Activated T-cell treated with anti-CD3 and anti-CD28 coated beads for 48 hours (primary cell): ENCODE measurements at places on chromosomes 12 and 14.

DNA sequence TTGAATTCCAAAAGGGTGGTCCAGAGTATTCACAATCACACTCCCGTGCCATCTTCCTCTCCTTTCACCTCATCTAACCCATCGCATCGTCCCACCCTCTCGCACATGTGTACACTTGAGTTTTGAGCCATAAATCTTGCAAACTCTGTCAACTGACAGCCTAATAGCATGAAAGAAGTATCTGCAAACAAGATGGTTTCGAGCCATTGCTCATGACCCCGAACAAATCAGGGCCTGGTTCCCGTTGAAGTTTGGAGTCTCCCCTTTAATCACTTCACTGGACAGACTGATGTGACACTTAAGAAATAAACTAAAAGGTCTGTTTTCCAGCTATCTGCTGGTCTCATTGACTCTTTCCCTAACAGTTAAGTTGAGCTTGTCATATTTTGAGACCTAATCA, 223.6 kb upstream of the SOX5 start:
- no peak for DNase-seq

DNA sequence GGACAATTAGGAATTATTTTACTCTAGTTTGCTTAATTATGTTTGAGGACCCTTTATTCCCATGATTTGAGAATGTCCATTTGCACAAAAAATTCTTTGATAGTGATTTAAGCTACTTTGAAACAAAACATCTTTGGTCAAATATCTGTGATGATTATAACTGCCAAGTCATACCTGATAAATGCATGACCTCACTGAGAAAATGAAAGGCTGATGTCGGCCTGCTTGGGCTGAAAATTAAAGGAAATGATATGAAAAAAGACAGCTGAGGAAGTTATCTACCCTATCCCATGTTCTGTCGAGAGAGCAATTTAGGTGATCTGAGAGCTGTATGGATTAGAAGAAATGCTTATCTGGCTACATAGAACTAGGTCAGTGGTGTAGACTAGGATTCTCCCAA, 43.6 kb downstream of the ATL1 start:
- DNase-seq: no peak

- DNase-seq: no peak
Observed at GRCh38 chr12:127636882-127637281, 630.1 kb upstream of the TMEM132C start.

DNA sequence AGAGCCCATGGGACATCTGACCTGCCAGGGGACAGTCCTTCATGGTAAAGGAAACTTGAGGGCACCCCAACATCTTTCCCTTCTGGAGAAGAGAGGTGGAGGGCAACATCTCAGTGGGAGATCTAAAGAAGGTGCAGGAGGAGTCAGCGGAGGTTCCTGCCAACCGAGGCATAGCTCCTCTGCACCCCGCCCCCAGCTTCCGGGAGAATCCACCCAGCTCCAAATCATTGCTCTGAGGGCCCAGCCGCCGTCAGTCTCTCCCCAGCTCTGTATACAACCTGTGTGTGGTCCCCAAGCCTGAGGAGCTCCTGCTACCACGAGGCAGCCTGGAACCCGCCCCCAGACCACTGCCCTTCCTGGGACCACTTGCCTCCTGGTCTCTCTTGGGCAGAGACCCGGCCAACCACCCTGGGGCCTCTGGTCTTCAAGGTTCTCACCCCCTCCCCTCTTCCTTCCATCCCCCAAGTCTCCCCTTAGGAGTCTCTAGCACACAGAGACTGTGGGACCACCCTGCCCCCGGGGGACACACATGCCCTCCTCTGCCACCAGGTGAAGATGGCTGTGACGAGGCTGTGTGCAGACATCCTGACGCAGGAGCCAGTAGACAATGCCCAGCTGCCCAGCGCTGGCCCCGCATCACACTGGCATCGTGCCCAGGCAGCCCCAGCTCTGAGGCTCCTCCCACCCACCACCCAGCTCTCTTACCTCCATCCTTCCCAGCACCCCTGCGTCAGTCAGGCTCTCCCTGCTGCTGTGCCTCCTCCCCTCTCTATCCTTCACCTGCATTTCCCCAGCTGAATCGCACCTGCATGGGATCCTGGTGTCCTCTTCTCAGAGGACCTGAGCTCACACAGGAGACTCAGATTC, 13.0 kb upstream of the NUDT14 start:
- DNase-seq: no peak

DNA sequence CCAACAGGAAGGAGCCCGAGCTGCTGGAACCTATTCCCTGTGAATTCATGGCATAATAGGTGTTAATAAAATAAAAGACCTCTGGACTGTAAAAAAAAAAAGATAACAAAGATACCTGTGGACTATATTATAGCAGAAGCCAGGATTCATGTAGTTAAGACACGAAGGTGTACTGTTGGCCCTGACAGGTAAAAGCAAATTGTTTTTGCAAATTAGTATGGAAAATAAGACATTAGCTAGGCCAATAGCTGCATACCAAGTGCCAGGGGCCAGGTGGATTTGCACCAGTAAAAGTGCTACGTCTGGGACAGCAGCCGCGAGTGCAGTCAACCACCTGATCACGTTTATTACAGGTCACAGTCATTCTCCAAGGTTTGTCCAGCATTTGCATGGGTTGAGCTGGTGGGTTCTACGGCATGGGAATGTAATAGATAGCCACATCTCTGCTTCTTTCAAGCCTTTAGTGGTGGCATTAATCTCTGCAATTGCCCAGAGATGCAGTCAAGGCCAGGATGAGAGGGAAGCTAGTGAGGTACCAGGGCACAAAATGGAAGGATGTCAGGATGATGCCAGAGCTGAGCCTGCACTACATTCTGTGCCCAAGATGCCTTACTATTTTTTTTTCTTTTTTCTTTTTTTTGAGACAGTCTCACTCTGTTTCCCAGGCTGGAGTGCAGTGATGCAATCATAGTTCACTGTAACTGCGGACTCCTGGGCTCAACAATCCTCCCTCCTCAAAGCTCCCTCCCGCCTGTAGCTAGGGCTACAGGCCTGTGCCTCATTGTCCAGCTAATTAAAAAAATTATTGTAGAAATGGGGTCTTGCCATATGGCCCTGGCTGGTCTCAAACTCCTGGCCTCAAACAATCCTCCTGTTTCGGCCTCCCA, 26.3 kb downstream of the TNFAIP2 start:
- DNase-seq: no peak
